Left hindlimb (tissue), 1 donor: ENCODE measurements at places on chromosomes 6 and 20.

GRCh38 chr6:90284236-90285041 is 12.2 kb downstream of the BACH2 start:
- DNase-seq: peak; percentile 54

DNA sequence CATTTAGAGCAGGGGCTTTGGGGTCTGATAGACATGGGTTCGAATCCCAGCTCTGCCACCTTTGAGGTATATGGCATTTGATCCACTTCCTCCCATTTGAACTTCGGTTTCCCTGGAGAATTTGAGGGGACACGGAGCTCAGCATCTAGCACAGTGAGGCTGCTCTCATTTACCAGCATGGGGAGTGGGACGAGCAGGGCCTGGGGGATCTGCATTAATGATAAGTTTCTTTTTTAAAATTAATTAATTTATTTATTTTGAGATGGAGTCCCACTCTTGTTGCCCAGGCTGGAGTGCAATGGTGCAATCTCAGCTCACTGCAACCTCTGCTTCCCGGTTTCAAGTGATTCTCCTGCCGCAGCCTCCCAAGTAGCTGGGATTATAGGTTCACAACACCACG is 52.6 kb downstream of the VSTM2L start:
- no peak for DNase-seq

- DNase-seq: no peak
Observed at GRCh38 chr6:91240878-91241603, 654.2 kb upstream of the MAP3K7 start.

GRCh38 chr6:19852927-19853326 is 15.8 kb downstream of the ID4 start:
- no peak for DNase-seq

- DNase-seq: no peak
Observed at GRCh38 chr6:132490024-132490423, 22.9 kb downstream of the STX7 start.

- DNase-seq: no peak
Observed at GRCh38 chr6:50815436-50816114, 3.1 kb upstream of the TFAP2B start.

- DNase-seq: no peak
Observed at GRCh38 chr6:112065426-112065986, 11.6 kb downstream of the CCN6 start.

- DNase-seq: no peak
Observed at GRCh38 chr20:19381947-19382346, 169.5 kb downstream of the SLC24A3 start.

DNA sequence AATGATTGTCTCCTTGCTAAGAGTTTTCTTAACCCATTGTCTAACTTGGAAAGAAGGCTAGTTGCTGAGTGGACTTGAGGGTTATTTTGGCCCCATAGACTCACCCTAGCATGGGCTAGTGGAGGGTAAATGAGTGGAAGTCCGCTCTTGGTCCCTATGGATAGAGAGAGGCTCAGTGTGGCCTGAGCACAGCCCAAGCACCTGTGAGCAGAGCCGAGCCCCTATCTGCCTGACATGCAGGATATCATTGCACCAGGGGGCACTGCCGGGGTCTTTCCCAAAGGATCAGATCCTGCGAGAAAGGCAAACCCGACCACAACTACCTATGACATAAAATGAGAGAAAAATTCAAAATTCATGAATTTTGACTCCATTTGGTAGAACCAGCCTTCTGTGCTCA is 70.6 kb upstream of the GGTLC1 start:
- DNase-seq: no peak

DNA sequence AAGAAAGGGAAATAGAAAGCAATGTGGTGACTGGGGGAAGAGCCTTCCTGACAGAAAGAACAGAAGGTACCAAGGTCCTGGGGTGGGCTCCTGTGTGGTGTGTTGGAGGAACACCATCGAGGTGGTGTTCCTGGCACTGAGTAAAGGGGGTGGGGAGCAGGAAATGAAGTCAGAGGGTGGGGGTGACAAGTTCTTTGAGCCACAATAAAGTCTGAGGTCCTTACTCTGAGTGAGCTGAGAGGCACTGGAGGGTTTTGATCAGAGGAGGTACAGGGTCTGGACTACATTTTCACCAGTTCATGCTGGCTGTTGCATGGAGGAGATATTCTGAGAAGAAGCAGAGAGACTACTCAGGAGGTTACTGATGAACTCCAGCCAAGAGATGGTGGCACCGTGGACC is 198.2 kb downstream of the GMPR start:
- no peak for DNase-seq

DNA sequence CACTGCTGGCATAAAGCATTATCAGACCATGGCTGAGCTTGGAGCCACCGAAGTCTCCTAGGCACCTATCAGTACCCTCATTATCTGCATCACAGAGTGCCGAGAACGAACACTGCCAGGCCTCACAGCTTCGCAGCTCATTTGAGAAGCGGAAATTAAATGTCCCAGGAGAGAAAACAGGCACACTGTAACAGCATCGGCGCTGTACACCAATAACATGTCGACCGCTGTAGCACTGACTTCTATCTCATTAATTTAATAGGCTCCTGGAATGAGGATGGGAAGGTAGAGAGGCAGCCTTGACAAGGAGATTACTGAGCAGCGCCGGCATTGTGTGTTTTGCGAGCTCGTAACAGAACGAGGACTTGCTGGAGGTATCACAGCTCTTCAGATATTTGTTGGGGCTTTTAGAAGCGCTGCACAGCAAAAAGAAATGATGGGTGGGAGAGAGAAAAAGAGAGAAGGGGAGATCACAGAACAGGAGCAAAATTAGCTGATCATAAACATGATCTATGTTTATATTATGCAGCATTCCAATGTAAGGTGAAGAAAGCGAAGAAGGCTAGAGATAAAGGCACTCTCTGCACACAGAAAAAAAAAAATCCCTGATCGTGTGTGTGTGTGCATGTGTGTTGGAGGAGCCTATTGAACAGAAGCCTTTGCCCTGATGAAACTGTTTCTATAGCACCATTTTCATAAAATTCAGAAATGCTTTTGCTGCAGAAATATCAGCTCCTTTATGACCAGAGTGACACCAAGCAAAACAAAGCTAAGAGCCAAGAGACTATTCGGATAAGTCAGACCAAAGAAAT is 29.2 kb downstream of the ID4 start:
- DNase-seq: no peak

DNA sequence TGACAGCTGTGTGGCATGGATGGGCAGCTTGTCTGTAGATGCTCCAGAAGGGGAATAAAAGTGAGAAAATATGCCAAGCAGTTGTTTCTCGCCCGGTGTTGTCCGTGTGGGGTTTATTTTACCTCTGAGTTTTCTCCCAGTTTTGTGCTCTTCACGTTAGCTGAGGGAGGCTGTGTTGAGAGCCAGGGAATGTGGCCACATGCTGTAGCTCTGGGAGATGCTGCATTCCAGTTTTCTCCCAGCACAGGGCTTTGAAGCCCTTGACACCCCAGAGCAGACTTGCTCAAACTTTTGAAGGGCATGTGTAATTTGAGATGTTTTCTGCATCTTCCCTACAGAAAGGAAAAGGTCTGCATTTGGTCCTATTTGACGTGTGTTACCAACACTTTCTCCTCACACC is 67.7 kb downstream of the RREB1 start:
- DNase-seq: no peak

- DNase-seq: no peak
Observed at GRCh38 chr20:40046703-40047102, 642.3 kb downstream of the MAFB start.

DNA sequence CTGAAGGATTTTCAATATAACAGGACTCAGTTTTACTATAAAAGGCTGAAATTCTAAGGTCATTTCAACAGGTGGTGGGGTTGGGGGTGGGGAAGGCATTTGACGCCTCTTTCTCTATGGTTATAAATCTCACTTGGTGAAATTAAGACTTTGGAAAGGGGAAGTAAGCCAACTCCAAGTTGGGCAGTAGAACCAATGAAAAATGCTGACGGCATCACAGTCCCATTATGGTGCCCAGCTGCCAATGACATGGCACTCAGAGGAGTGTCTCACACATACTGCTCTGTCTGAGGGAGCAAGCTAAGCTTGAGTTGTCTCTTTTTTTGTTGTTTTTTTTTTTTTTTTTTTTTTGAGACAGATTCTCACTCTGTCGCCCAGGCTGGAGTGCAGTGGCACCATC is 4.7 kb downstream of the SLC16A10 start:
- DNase-seq: no peak

GRCh38 chr20:21183722-21184121 is 57.8 kb downstream of the KIZ start:
- no peak for DNase-seq

DNA sequence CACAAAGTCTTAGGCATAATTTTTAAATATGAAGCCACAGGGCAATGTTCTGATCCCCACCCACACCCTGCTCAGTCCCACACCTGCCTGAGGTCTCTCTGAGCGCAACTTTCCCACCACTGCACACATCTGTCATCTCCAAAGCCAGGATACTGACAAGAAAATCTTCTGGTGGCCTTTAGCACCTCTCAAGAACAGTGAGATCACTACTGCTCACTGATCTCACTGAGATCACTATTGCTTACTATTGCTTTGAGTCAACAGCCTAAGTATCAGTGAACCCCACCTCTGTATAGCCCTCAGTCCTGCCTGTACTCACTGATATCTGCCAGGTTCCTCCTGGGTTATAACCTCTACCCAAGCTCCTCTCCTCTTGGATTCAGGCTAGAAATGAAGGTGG is 6.4 kb downstream of the TNFRSF21 start:
- DNase-seq: no peak

DNA sequence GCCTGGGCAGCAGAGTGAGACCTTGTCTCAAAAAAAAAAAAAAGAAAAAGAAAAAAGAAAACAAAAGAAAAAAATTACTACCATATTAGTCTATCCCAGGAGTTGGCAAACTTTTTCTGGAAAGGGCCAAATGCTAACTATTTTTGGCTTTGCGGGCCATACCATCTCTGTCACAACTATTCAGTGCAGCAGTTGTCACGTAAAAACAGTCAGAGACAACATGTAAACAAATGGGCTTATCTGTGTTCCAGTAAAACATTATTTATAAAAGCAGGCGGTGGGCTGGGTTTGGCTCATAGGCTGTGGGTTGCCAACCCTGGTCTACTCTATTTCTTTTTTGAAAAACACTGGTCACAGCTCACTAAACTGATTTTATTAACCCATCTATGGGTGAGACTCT is 53.4 kb downstream of the EYA2 start:
- DNase-seq: no peak

DNA sequence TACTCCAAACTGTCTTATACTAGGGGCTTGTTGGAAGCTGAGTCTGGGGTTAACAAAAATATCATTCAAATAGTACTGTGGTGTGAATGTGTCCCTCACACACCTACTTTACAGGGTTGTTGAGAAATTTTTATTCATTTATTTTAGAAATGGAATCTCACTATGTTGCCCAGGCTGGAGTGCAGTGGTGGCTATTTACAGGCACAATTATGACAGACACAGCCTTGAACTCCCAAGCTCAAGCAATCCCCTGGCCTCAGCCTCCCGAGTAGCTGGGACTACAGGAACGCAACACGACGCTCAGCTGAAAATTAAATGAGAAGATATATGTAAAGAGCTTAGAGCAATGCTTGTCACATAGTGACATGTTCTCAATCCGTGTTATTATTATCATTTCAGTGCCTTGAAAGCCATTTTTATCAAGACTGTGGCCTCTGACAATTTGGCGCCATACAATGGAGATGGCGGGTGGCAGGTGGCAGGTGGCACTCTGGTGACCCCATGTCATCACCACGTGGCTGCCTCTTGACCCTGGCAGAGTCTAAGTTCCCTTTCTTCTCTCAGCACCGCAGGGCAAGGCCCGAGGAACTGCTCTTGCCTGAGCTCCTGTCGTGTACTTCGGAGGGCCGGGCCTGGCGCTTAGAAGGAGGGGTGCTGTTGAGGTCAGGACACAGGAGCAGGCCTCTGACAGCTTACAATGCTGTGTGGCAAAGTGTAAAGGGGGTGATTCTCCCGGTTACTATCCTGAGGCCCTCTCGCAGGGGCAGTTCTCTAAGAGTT is 64.5 kb downstream of the STX11 start:
- DNase-seq: peak; percentile 38

- DNase-seq: no peak
Observed at GRCh38 chr6:121594053-121594452, 158.6 kb downstream of the GJA1 start.

- no peak for DNase-seq
Observed at GRCh38 chr6:159582736-159583135, 110.3 kb downstream of the SOD2 start.

- DNase-seq: no peak
Observed at GRCh38 chr6:52136934-52137467, 49.2 kb upstream of the IL17A start.

GRCh38 chr20:1693427-1693826 is 35.8 kb upstream of the SIRPG start:
- no peak for DNase-seq

- no peak for DNase-seq
Observed at GRCh38 chr6:90271831-90272230, 24.8 kb downstream of the BACH2 start.

DNA sequence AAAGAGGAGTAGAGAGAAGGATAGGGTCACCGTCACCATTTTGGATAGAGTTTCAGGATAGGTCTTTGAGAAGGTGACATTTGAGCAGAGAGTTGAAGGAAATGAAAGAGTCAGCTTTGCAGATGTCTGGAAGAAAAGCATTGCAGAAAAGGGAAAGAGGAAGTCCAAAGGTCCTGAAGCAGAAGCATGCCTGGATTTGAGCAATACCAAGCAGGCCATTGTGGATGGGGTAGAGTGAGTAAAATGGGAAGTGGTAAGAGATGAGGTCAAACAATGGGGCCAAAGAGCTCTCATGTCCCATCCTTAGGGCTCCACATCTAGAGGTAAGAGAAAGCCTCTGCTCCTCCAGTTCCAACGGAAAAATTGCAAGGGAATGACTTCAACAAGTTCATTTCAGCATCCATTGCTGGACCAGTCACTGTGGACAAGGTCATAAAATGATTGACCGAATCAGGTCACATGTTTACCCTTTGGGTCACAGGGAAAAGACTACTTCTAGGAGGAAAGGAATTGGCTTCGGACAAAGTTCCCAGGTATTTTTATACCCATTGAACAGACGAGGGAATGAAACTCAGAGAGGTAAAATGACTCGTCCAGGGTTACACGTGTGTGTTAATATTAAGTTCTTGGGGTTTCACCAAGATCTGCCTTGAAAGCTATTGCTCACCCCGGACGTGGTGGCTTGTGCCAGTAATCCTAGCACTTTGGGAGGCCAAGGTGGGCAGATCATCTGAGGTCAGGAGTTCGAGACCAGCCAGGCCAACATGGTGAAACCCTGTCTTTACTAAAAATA is 6.6 kb upstream of the SAMHD1 start:
- no peak for DNase-seq
